Activated naive CD4-positive, alpha-beta T cell (primary cell): ENCODE measurements at places on chromosomes 6 and 20.
A peak's percentile ranks its signal among the peaks of the same experiment; 100 is the strongest.

DNA sequence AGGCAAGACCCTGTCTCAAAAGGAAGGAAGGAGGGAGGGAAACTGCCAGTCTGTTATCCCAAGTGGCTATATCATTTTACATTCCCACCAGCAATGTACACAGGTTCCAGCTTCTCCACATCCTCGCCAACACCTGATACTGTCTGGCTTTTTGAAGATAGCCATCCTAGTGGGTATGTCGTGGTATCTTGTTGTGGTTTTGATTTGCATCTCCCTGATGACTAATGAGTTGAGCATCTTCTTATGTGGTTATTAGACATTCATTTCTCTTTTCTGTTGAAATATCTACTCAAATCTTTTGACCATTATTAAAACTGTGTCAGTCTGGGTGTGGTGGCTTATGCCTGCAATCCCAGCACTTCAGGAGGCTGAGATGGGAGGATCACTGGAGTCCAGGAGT lies 47.9 kb upstream of the ARID1B start:
- DNase-seq, result no peak

DNA sequence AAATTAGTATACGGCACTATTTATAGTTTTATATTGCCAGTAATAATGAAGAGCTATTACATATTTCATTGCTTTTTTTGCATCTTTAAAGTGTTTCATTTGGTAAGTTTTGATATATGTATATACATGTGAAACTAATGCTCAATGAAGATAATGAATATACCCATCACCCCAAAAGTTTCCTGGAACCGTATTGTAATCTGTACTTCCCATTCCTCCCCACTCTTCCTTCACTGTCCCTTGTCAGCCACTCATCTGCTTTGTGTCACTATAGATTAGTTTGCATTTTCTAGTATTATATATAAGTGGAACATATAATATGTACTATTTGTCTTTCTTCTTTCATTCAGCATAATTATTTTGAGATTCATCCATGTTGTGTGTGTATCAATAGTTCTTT lies 10.3 kb upstream of the TBC1D32 start:
- DNase-seq, result no peak

DNA sequence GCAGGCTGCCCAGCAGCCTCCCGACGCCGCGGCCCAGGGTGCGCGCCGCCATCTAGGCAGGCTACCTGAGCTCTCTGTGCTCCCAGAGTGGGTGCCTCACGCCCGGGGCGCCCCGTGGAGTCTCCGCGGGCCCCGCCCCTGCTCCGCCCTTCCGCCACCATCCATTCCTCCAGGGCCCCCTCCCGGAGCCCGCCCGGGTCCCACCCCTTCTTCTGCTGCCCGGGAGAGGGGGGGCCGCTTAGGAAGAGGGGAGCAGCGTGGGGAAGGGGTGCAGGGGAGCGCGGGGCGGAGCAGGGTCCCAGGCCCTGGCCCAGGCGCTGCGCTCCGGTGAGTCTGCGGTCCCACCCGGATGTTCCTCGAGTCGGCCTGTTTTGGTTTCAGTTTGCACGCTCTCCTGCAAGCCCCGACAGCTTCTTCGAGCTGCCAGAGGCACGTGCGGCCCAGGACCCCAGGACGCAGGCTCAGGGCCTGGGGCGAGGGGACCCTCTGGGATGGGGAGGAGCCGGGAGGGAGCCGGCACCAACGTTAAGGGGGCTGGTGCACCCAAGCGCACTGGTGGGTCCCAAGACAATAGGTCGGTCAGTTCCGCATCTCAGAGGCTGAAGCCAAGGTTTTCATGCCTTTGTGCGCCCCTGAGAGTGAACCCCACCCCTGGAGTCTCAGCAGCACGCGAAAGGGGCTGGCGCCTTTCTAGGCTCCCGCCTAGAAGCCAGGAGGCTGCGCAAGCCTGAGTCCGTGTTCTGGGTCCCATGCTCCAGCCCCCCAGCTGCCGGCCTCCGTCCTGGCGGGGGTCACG lies at the start of gene ACSS1:
Gene ACSS1 (minus strand): TSS at position 89 of the 796 bp plus-strand sequence. CDS start 37 bp downstream, at position 52.
- peak; percentile 79 for DNase-seq

- no peak for DNase-seq
These were observed 57.8 kb upstream of the TPD52L1 start for GRCh38 chr6:125095580-125096301.

DNA sequence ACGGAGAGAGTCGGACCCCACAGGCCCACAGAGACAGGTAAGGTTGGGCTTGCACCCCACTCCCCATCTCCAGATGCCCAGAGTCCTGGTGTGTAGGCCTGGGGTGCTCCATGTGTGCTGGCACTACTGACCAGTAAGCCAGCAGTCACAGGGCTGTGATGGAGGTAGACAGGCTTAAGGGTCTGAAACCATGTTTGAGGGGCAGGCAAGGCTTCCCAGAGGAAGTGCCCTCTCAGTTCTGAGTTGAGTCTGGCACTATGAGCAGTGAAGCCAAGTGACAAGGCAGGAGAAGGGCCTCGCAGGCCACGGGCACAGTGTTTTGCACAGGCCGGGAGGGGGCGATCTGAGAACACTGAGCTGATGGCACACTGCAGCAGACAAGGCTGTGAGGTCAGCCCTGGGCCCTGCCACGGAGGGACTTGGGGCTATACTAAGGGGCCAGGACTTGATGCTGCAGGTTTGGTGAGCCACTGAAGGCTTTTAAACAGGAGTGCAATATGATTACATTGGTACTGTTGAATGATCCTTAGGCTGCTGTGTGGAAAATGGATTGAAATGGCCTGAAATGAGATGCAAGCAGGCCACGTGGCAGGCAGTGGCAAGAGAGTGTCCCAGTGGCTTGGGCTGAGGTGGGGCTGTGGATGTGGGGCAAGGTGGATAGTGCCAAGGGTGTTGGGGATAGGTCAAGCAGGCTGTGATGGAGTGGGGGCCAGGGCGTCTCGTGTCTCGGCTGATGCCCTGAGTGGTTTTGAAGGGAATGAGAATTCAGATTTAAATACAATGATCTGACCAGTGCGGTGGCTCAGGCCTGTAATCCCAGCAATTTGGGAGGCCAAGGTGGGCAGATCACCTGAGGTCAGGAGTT lies 20.3 kb downstream of the TTBK1 start:
- DNase-seq, result peak; percentile 25

DNA sequence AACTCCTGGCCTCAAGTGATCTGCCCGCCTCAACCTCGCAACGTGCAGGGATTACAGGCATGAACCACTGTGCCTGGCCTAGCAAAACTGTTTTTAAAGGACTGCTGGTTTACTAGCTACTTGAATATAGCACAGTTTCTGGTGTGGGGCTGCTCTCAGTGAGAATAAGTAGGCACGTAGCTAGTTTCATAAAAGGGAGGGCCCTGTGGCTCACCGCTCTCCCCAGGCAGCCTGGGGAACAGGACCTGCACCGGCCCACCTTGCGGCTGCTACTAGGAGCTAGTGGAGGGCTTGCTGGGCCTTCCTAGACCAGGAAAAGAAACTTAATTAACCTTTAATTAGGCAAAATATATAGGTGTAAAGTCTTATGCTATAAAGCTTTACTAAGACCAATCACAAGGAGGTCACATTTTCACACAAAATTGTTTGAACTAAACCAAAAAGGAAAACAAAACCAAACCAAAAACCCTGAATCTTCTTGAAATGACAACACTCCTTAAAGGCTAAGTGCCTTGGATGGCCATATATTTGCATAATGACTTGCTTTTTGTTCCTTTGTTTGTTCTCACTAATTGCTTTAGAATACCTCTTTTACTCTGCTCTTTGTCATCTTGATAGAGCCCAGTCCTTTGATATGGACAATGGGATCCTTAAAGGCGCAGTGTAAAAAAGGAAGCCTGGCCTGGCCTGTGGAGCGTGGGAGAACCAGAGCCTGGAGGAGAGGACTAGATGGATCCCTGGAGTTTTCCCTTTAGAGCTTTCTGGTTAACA lies 69.5 kb upstream of the SAMD5 start:
- DNase-seq, result no peak
